ENCODE measurements at places on chromosomes 2 and 18.

DNA sequence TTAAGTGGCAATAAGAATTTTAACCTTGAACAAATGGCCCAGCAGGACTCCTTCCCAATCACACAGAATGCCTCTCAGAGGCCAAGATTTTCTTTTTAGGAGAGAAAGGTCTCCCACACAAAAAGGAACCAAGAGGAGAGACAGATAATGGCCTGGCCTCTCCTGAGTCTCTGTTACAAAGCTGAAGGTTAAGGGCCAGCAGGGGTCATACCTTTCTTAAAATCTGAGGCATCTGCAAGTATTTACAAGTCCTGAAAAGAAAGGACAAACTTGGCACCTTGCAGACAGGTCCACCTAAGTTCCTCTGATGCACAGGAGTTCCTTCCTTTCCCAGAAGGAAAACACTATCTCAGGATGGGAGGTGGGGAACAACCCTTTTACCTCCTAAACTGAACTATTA lies 142.3 kb downstream of the TMEM163 start:
- no peak for DNase-seq

DNA sequence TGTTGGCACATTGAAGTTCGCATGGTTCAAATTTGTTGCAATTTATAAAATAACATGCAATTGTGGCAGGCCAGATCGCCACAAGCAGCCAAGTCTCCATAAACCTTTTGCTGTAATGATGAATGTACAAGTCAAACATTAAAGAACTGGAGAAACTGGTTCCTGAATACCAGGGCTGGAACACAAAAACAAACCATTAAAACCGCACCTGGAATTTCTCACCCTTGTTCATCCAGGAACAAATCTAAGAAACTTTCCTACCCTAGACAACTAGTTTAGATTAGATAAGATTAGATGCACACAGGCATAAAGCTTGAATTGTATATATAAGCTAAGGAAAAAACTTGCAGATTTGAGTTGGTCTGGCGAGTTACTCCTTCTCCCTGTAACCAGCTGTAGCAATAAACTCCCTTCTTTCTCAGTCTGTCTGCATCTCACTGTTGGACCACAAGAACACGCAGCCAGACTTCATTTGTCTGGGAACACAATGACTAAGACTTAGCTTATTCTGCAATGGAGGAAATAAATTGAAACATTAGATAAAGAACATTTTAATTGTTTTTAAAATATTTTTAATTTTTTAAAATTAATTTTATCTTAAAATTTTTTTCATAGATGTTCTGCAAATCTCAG lies 1835.5 kb upstream of the LRRTM1 start:
- DNase-seq: no peak

- DNase-seq: no peak
These were observed 34.3 kb upstream of the TANC1 start for GRCh38 chr2:158934170-158934569.

GRCh38 chr2:173493874-173494273 lies 139.2 kb downstream of the CDCA7 start:
- DNase-seq: no peak
